NCI-H2107 (cell line): ENCODE measurements at places on chromosomes 1 and 21.

GRCh38 chr1:18149027-18149641, 41.5 kb downstream of the IGSF21 start:
- no peak for DNase-seq

GRCh38 chr1:218656301-218657037, 311.3 kb downstream of the TGFB2 start:
- no peak for DNase-seq

DNA sequence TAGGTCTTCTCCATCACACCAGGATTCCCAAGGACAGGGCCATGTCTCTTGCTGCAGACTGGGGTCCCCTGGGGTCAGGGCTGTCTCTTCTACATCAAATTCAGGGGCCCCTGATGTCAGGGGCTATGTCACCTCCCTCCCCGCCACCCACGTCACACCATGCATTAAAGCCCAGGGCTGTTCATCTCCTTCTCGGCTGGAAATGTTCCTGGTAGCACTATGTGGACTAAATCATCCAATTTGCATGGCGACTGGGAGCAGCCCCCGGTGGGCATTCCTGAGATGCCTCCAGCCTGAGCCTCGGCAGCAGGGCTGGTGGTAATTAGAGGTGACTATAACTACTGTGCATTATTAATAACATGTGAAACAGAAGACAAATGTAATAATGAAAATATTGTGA, 151.7 kb upstream of the HMGB4 start:
- no peak for DNase-seq

DNA sequence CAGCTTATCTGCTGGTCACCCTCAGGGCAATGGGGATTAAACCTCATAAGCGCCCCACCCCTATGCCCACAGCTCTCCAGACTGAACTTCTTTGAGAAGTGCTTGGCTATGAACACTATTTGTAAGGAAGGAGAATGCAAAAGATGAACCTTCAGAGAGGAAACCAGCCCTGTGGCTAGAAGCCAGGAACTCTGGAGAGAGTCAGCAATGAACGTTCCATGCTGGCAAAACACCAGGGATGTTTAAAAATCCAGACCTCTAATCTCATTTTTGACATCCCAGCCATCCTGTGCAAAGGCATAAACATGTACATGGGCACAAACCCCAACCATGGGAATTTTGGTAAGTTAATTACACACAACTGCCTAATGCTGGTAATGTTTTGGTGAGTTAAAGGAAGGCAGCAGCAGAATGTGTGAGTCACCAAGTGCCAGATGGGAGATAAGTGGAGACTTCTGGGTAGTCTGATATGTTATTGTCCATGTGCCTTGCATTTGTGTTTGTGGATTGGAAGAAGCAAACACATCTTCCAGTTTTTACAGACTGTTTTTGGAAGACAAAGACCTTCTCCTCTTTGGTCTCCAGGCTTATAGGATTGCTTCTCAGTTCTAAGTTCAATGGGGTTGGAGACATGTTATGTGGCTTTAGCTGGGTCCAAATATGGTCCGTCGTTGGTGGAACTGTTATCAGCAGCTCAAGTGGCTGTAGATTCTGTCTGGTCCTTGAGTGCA, 174.1 kb upstream of the ETV3 start:
- DNase-seq = no peak

- DNase-seq = no peak
Measured at GRCh38 chr1:84347271-84347931, 45.9 kb downstream of the SAMD13 start.

DNA sequence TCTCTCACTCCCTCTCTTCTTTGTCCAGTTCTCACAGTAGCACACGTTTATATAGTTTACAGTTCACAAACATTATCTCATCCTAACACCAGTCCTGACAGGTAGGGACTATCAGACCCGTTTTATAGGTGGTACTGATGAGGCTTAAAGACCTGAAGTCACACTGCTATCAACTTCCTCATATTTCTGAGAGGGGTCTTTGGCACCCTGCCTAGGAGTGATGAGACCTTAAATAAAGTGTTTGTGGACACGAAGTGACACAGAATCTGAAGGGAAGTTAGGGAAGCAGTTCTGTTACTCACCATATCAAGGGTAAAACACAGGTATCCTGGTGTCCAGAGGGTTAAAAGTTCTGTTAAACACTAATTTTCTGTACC, 590 bp upstream of the TACSTD2 start:
- DNase-seq = no peak
